Kidney capillary endothelial cell (primary cell): ENCODE measurements at places on chromosomes 6 and 20.

GRCh38 chr6:10363911-10364310, 51.0 kb downstream of the TFAP2A start:
- DNase-seq = no peak

DNA sequence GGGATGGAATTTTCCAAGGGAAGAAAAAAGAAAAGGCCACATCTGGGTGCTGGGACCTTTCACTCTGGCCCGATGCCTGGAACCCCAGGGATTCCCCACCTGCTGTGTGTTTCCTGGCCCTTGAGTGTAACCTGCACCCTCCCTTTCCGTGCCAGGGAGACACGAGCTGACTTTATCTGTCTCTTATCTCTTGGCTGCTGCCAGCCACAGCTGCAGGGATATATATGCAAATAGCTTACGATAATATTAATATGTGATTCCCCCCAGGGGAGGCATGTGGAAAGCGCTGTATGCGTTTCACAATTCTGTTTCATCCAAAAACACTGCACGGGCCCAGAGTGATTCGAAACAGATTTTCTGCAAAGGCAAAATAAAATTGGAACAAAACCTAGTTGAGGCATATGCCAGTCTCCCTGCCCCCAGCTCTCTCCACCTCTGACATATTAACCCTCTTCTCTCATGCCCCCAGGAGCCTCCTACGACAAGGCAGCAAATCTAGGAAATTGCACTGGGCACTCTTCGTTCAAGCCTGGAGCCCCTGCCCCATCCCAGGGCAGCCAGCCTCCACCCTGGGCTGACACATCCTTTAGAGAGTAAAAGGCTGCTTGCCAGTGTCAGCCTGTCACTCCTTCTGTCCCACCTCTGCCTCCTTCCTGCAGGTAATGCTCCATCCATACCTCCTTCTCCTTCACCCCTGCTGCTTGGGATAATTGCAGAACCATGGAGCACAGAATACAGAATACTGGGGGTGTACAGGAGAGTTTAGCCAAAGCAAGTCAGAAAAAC, 1.3 kb downstream of the RIPOR3 start:
- DNase-seq = no peak

- DNase-seq = no peak
Observed at GRCh38 chr6:80714513-80714912, 608.0 kb downstream of the BCKDHB start.

DNA sequence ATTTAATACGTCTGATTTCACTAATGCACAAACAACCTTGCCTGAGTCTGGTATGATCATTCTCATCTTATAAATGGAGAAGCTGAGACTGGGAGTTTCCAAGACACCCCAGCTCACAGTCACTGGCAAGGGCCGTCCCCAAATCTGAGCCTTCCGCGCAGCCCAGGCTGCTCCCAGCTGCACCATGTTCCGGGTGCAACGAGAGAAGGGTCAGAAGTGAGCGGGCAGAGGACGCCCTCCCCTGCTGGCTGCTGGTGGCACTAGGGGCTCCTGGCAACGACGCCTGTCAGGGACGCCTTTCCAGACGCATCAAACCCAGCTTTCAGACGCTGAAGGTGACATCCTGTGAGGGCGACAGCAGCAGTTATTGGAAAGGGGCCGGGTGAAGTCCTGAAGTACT, 115.3 kb upstream of the PROKR2 start:
- no peak for DNase-seq

- no peak for DNase-seq
Observed at GRCh38 chr6:129719692-129720091, 9.7 kb upstream of the ARHGAP18 start.

- DNase-seq = no peak
Observed at GRCh38 chr20:3654326-3655130, 8.7 kb downstream of the GFRA4 start.

DNA sequence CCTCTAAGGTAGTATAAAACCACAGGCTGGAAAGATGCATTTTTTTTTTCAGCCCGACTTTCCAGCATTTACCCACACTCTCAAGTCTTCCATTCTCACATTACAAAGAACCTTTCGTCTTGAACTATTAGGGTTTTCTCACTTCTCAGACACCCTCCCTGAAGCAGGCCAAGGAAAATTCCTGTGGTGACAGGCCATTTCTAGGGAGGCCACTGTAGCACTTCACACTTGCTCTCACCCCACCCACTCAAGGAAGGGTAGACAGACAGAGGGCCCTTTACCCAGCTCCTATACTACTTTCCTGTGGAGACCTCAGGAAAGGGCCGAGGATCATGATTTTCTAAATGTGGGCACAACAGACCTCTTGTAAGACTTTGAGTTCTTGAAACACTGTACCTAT, 27.7 kb downstream of the KCNS1 start:
- DNase-seq = no peak

- DNase-seq = no peak
Observed at GRCh38 chr6:56144538-56145324, 102.6 kb downstream of the COL21A1 start.

GRCh38 chr6:111782887-111783466, 90.3 kb downstream of the FYN start:
- DNase-seq = no peak

DNA sequence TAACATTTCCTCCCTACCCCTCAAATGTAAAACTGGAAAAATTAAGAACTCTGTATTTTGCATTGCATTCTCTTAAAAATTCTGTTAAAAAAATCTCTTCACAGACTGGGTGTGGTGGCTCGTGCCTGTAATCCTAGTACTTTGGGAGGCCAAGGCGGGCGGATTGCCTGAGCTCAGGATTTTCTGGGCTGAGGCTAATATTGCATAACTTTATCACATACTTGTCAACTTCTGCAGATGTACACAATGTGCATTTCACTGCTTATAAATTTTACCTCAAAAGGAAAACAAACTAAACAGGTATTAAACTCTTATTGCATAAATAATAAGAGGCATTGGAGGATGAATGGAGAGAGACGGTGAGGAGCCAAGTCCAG, 21.1 kb downstream of the YTHDF1 start:
- DNase-seq = no peak

DNA sequence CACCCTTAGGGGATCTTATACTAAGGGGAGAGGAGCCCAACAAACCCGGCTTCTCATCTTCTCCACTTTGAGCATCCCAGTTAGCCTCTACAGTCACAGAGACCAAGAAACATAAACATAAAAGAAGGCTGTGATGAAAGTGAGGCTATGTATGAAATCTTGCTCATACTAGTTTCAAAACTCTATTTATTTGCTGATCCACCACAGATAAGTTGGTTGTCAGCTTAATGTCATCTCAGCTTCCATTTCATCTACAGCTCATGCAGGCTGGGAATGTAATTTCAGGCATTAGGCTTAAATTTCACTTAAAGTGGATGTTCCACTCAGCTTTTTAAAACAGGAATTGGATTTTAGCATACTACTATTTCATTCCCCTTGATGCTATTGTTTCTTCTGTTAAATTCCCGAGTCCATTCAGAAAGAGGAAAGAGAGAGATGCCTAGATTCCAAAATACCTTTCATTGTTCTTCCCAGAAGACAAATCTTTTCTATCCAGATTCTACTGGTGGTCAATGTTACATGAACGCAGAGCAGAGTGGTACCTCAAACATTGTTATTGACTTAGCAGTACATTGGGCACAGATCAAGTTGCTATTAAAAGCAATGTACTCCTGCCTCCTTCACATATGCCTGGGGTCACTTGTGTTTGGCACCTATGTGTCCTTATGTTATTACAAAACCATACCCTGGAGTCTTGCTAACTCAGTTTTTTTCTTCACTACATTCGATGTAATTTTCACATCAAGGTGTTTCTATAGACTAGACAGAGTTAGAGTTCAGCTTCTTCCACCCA, 149.0 kb downstream of the HACE1 start:
- no peak for DNase-seq

GRCh38 chr20:14336686-14337085, 726 bp downstream of the FLRT3 start:
- DNase-seq = peak; percentile 17

DNA sequence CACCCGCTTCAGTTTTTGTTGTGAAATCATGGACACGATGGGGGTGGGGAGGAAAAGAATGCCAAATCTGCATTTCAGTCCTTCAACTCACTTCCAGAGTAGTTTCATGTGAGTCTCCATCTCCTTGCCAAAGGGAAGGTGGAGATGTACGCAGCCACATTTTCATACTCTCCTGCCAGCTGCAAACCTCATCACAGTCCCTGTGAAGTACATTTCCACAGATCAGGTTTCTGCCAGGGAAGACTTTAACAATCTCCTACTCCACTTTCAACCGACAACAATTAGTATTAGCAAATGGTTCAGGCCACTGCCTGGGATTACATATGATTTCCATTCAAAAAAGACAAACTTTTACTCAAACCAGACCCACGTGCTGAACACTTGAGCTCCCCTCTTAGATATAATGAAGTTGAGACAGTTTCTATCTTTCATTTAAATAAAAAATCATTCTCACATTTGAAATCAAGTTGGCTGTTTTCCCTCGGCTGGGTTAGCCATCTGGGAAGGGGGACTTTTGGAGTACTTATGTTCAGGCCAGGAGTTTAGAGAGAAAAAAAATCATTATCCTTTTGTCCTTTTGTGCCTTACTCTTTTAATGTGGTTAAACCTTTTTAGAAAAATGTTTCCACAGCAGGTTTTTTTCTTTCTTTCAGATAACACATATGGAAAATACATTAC, 51.0 kb upstream of the CEP162 start:
- DNase-seq = no peak

GRCh38 chr6:75751443-75751842, 2.4 kb downstream of the MYO6 start:
- peak; percentile 70 for DNase-seq

- DNase-seq = peak; percentile 6
Observed at GRCh38 chr6:76681781-76682180, 609.3 kb upstream of the IMPG1 start.

- DNase-seq = no peak
Observed at GRCh38 chr6:143963158-143963919, 44.7 kb downstream of the PLAGL1 start.

DNA sequence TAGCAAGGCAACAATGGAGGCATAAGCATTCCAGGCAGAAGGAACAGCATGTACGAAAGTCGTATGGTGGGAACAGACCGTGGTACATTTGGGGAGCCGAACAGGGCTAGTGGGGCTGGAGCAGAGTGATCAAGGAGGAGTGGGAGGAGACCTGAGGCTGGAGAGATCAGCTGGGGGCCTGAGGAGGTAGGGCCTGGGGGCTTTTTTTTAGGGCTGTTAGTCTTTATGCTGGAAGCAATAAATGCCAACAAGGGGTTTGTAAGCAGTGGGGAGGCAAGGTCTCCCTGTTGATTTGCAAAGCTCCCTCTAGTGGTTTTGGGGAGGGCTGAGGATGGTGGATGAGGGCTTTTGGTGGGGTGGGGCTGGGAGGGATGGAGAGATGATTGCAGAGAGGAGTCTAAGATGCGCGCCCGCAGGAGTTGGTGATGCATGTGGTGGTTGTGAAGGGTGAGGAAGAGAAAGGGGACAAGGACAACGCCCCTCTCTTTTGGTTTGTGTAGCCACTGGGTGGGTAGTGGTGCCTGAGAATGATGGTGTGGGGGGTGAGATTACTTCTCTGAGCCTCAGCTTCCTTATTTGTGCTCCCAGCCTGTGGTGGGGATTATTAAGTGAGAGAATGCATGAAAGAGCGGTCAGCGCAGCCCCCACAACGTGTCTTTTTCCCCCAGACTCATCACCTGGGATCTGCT, 74.1 kb upstream of the TOX2 start:
- no peak for DNase-seq

GRCh38 chr20:9119776-9120175, 50.9 kb downstream of the PLCB4 start:
- DNase-seq = no peak

- DNase-seq = no peak
Observed at GRCh38 chr20:21049305-21049828, 56.8 kb downstream of the LINC00237 start.

DNA sequence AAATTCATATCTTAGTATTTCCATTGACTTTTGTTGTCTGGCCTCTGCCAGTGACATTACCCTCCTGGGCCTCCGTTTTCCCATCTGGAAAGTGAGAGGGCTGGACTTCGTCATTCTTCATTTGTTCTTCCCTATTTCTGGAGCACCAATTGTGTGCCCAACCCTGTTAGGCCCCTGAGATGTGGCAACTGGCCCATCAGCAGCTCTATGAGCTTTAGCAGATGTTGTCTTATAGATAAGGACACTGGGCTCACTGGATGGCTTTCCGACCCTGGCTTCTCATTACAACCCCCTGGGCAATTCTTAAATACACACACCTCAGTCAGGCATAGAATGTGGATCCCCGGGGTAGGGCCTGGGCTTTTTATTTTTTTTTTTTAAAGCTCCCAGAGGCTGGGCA, 14.7 kb downstream of the PABPC1L start:
- DNase-seq = no peak

GRCh38 chr6:28371280-28371679, 21.5 kb downstream of the ZKSCAN3 start:
- DNase-seq = no peak

DNA sequence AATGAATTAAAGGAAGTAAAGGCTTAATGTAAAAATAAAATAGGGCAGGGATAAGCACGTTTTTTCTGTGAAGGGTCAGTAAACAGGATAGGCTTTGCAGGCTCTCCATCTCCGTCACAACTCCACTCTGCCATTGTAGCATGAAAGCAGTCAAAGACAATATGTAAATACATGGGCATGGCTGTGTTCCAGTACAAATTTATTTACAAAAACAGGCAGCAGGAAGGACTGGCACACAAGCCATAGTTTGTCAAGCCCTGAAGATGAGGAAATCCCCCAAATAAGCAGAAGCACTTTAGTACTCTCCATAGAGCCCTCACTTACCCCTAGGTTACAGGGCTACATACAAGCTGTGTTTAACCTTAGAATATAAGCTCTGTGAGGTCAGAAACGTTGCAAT, 8.9 kb upstream of the FBXO9 start:
- DNase-seq = no peak

GRCh38 chr20:48858075-48858790, 30.4 kb upstream of the PREX1 start:
- DNase-seq = no peak

DNA sequence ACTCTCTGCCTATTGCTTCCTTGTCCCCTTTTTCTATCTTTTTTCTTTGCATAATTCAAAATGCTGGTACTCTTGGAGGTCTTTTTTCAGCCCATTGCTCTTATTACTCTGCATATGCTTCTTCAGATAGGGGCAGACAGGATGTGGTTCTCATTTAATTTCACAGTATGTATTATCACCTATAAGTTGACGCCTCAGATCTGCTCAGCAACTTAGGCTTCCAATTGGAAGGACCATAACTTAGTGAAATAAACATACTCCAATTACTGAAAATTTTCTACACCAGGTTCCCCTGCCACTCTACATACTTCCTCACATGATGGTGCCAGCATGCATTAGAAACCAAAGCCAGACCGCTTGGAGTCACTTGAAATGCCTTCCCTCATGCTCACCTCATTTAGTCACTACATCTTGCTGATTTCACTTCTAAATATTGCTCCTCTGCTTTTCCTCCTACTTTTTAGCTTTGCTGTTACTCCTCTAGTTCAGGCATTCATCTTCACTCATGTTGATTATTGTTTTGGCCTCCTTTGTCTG, 34.5 kb upstream of the AHI1 start:
- no peak for DNase-seq
